ENCODE measurements at places on chromosomes 13 and 19.

GRCh38 chr19:48739404-48740163 lies 826 bp downstream of the RASIP1 start:
- no peak for DNase-seq

- no peak for DNase-seq
These were observed 17.0 kb upstream of the COX7A1 start for GRCh38 chr19:36169084-36169760.

- DNase-seq, result no peak
These were observed 2.2 kb upstream of the TMEM86B start for GRCh38 chr19:55230780-55231179.

- no peak for DNase-seq
These were observed 5.6 kb downstream of the C5AR1 start for GRCh38 chr19:47315125-47315821.

DNA sequence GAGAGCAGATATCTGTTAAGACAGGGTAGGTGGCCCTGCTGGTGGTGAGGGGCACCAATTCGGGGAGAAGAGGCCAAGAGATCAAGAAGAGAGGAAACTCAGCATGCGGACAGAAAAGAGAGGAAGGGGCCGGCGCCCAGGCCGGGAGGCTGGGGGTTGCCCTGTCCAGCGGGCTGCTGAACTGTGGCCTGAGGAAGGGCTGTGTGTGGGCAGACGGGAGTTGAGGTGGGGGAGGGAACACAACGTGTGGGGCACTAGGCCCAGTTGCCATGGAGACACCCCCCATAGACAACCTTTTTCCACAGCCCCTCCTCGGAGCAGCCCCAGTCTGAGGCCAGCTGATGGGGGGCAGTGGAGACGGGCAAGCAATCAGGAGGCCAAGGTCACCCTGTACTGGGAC lies 2.5 kb upstream of the CACNG8 start:
- DNase-seq, result no peak

DNA sequence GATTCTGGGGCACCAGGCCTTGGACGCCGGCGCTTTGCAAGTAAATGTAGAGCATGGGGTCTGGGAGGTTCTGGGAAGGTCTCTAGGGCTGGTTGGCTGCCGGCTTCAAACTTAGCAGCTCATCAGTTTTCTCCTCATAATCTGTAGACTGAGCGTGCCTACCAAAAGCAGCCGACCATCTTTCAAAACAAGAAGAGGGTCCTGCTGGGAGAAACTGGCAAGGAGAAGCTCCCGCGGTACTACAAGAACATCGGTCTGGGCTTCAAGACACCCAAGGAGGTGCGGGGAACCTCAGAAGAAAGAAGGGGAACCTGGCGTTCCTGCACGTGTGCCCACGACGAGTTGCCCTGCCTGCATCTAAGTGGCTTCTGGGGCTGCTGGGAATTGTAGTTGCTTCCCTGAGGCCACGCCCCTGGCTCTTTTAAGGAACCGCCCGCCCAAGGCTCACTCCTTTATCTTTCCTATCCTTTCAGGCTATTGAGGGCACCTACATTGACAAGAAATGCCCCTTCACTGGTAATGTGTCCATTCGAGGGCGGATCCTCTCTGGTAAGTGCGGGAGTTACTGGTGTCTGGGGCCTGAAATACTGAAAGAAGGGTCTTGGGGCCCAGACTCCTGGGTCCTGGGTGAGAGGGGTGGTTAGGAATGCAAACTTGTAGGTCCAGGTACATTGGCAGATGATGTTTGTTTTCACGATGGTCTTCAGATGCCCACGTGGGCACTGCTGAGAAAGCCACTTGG lies 984 bp downstream of the RPS11 start:
- DNase-seq, result peak; percentile 41

DNA sequence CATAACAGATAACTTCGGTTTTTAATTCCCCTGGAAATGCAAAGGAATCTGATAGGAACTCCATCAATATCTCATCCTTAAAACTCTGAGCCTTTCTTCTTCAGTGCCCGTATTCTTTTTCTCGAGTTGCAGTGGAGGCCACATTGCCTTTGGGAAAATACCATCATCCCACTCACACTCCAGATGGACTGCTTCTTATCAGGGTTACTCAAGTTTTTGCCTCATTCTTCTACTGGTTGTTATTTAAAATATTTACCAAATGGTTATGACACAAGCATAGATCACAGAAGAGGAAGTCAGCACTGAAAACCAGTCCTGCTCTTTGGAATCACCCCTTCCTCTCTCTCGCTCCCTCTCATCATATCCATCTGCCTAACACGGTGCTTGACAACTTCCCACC lies 1020.5 kb upstream of the SLC10A2 start:
- DNase-seq, result no peak
